Stimulated activated CD8-positive, alpha-beta memory T cell treated with anti-CD3 and anti-CD28 coated beads, Interleukin-2, amount 100 ng/mL, for 1 hour (primary cell): ENCODE measurements at places on chromosomes 1 and 21.

GRCh38 chr1:15640667-15641066, 23.4 kb downstream of the DDI2 start:
- DNase-seq, result no peak

- DNase-seq, result no peak
Measured at GRCh38 chr21:37455504-37455911, 88.9 kb downstream of the DYRK1A start.

DNA sequence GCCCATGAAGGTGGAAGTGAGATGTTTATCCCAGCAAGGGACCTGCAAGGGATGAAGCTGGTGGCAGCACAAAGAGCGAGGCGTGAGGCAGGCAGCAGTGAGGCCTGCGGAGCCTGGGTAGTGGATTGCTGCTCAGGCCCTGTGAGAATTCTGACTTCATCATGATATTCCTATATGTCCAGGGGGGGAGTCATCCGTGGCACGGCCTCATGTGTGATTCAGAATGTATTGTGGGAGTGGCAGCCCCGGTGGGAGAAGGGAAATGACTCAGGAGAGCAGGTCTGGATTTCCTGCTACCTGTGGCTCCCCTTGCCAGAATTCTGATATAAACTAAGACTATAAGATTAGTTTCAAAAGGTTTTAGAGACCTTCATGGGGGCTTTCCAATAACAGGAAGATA, 240.9 kb downstream of the CAMTA1 start:
- DNase-seq, result no peak

DNA sequence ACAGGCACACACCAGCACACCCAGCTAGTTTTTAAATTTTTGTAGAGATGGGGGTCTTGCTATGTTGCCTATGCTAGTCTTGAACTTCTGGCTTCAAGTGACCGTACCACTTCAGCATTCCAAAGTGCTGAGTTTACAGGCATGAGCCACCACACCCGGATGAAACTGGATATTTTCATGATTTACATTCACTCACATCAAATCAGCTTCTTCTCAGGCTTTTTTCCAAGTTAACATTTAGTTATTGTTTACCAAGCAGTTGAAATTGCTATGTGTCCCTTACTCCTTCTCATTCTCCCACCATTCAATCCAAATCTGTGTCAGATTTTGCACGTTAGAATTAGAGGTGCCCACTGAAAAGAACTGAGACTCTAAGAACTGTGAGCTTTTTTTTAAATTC, 18.4 kb downstream of the RIT1 start:
- DNase-seq, result no peak

DNA sequence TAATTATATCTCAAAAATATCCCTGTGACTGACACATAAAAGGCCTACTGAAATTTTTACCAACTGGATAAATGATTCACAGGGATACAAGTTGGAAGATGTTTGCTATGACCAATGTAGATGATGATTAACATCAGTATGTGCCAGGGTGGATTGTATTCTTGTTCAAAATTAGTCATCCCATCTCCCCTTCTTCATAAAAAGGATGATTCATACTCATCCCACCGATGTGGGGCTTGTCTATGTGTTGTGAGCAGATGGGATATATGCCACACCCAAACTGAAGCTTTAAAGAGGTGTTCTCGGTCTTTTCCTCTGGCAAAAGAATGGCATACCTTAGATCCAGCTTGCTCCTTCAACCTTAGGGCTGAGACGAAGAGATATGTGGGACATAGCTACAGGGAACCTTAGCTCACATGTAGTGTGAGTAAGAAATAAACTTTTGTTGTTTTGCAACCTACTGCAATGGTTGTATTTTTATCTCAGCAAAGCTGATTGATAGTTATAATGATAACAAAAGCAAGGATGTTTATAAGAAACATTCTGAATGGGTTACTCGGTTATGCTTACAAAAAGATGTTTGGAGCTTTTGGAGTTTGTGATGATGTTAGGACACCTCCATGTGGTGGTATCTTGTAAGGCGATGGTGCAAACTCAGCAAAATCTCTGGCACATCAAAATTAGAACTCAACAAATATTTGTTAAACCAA, 29.4 kb downstream of the SPATA17 start:
- no peak for DNase-seq

DNA sequence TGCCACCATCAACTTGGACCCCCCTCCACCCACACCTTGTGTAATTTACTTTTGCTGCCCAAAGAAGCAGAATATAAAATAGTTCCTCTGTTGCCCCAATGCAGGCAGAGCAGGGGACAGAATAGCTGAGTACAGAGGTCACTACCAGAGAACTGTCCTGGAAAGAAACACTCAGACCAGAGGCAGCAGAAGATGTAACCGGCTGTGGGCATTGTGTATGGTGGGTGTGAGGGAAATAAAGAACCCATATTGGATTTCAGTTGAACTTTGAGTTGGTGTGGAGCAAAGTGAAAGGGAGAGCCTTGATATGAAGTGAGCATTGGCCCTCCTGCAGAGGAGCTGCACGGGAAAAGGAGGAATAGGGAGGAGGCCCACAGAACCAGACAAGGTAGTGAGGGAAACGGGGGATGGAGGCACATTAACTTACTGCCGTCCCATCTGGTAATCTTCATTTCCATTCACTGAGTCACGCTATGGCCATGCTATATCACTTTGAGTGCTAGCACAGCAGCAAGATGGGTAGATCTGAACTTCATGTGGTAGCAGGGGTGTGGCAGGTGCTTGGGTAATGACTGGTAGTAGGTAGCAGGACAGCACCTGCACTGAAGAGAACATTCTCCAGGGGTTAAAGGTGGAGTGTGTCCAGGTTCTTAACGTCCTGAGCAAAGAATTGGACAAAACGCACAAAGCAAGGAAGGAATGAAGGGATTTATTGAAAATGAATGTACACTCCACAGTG, 56.3 kb upstream of the FBXO28 start:
- DNase-seq, result no peak

- no peak for DNase-seq
Measured at GRCh38 chr1:59500950-59501742, 204.3 kb downstream of the FGGY start.

GRCh38 chr1:62673629-62674028, 14.6 kb downstream of the DOCK7 start:
- no peak for DNase-seq

GRCh38 chr1:166069390-166069789, 97.4 kb downstream of the FAM78B start:
- DNase-seq, result no peak

DNA sequence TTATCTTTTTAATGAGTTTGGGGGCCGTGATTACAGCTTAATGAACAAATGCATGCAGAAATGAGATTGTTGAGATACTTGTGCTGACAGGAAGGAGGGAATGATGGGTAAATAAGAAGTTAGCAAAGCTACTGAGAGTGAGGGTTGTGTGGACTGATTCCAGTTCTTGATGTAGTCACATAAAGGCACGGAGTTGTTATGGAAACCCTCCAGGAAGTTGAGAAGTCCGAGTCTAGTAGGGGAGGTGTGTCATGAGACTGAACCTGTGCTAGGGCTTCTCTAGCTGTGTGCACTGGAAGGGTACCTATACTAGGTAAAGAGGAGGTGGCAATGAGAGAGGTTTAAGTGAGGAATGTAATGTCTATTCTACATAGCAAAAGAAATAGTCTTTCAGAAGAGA, 475.7 kb downstream of the USP25 start:
- no peak for DNase-seq

DNA sequence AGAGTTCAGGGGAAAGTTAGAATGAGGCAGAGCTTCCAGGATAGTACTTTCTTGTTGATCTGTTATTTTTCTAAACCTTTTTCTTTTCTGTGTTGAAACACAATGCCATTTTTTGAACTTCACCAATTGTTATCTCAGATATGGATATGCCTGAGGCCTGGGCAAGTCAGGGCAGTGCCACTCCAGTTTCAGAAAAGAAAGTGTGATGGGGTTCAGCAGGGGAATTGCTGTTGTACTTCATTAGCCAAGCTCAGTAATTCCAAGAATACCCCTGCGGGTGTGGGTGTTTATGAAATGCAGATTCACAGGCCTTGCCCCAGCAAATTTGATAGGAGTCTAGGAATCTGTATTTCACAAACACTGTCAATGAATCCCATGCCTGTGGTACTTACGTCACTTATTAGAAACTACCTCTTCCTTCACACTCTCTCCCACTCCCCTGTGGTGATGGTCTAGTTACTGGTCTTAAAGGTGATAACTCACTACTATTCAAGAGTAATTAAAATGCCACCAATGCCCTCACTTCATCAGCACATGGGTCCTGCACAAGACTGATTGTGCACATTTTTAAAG, 142.3 kb downstream of the PBX1 start:
- DNase-seq, result no peak

DNA sequence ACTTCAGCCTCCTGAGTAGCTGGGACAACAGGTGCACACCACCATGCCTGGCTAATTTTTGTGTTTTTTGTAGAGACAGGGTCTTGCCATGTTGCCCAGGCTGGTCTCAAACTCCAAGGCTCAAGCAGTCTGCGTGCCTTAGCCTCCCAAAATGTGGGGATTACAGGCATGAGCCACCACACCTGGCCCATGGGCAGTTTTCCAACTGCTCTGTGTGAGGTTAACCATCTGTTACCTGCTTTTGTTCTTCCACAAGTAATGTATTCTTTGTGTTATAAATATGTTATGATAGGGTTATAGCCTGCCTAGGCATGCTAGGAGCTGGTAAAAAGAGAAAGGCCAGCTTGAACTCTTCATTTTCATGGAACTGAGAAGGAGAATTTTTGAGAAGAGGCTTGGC, 30.7 kb downstream of the TUFT1 start:
- DNase-seq, result no peak

- DNase-seq, result no peak
Measured at GRCh38 chr1:20390589-20391331, 95.2 kb downstream of the CAMK2N1 start.

DNA sequence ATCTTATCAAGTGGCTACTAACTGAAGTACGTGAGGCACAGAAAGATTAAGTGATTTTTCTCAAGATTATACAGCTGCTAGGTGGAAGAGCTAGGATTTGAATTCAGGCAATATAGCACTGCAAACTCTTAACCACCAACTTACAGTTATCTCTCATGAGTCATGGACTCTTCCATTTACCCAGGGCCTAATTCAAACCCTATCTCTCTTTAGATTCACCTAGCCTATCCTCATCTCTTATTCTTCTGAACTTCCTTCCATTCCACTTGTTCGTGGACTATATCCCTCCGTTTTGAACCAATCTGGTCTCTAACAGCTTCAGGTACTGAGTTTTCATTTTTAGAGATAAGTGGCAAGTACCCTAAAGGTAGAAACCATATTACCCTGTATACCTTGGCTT, 92.8 kb upstream of the DMRTA2 start:
- DNase-seq, result no peak

- no peak for DNase-seq
Measured at GRCh38 chr1:184836141-184836540, 81.5 kb upstream of the EDEM3 start.

DNA sequence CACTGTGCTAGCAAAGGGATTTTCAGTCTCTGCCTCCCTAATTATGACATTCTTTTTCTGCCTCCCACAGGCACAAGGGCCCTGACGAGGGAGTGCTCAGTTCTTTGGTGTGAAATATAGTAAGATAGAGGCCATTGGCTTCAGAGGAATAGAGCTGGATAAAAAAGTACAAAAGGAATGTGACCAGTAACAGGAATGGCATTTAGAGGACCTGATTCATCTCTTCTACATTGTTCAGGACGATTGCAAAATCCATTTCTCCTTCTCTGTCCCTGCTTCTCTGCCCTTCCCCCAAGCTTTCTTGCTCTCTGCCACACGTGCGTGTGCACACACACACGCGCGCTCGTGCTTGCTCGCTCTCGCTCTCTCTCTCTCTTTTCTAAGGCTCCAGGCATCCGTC, 668.2 kb downstream of the KIF26B start:
- no peak for DNase-seq

- no peak for DNase-seq
Measured at GRCh38 chr1:183887826-183888819, 83.2 kb downstream of the RGL1 start.

DNA sequence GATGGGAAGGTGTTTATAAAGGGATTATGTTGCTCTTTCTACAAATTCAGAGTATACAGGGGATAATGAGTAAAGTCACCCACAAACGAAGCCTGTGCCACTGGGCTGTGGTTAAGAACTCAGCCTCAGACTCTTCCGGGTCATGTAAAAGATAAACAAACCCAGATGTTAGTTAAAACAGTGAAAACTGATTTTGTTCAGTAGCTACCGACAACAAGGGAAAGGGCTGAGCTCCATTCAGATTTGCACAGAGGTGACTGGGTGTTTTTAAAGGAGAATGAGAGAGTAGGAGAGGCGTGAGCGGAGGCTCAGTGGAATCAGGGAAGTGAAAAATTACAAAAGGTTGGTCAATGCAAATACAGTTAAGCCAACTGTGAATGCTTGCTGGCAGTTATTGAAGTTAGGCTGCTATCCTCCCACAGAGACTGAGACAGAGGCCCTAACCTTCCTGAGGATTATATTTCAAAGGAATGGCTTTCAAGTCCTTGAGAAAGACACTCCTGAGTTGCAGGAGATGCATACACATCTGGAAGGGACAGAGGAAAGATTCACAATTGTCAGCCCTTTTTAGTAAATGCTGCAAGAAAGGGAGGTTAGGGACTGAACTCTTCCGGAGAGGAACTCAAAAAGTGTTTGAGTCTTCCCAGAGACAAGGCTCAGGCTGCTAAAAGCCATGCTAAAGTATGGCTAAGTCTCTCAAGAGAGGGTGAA, 29.9 kb upstream of the SAMD13 start:
- no peak for DNase-seq

DNA sequence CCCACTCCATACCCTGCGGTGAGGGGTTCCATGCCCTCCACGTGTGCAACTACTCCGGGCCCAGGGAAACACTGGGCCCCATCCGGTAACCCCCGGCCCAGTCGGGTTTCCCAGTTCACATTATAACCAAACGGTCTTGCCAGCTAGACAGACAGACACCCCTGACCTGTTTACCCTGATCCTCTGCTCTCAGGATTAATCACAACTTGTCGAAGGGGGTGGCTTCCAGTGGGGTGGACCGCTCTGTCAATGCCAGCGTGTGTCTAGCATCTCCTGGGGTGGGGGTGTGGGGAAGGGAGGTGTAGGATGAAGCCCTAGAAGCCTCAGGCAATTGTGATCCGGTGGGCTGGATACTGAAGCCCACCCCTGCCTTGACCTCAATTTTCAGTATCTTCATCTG, 4.6 kb upstream of the OLIG2 start:
- DNase-seq, result no peak

- no peak for DNase-seq
Measured at GRCh38 chr1:37622131-37622530, 12.6 kb downstream of the RSPO1 start.

DNA sequence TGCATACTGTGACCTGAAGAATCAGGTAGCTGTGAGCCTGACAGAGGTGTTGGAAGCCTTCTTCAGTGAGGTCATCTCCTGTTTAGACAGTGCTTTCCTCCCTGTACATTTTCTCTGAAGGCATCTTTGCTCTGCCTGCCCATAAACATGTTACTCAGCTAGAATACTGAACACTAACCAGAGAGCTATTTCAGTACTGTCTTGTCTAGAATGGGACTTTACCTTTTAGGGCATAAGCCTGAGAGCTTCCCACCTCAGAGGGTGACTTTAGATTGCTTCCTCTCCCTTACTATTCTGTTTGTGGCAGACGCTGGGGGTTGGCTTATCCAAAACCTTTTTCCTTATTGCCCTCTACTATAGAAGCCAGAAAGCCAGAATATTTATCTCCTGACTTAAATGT, 23.3 kb upstream of the ZNF326 start:
- no peak for DNase-seq

- no peak for DNase-seq
Measured at GRCh38 chr21:29221253-29221744, 77.4 kb upstream of the BACH1 start.
